ENCODE measurements at places on chromosomes 11 and 22.

DNA sequence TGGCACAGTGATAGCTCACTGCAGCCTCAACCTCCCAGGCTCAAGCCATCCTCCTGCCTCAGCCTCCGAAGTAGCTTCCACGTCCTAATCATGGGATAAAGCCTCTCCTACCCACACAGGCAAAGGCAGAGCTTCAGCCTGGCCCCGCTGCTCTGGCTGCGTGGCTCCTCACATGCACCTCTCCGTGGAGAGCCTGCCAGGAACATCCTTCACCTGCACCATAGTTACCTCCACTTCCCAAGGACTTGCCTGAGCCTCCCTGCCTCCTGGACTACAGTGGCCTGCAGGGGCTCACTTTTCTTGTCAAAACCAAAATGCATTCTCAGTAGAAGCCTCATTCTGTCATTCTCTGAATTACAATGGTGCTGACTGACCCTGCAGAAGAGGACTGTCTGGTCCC is 6.5 kb downstream of the C11orf16 start:
- DNase-seq: no peak

DNA sequence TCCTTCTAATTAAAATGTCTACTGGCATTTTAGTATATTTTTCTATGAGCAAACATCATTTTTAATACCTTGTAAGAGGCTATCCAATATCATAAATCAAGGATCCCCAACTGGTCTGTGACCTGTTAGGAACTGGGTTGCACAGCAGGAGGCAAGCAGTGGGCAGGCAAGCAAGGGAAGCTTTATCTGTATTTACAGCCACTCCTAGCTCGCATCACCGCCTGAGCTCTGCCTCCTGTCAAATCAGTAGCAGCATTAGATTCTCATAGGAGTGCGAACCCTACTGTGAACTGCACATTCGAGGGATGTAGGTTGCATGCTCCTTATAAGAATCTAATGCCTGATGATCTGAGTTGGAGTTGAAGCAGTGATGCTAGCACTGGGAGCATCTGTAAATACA is 70.2 kb upstream of the CREB3L1 start:
- no peak for DNase-seq

DNA sequence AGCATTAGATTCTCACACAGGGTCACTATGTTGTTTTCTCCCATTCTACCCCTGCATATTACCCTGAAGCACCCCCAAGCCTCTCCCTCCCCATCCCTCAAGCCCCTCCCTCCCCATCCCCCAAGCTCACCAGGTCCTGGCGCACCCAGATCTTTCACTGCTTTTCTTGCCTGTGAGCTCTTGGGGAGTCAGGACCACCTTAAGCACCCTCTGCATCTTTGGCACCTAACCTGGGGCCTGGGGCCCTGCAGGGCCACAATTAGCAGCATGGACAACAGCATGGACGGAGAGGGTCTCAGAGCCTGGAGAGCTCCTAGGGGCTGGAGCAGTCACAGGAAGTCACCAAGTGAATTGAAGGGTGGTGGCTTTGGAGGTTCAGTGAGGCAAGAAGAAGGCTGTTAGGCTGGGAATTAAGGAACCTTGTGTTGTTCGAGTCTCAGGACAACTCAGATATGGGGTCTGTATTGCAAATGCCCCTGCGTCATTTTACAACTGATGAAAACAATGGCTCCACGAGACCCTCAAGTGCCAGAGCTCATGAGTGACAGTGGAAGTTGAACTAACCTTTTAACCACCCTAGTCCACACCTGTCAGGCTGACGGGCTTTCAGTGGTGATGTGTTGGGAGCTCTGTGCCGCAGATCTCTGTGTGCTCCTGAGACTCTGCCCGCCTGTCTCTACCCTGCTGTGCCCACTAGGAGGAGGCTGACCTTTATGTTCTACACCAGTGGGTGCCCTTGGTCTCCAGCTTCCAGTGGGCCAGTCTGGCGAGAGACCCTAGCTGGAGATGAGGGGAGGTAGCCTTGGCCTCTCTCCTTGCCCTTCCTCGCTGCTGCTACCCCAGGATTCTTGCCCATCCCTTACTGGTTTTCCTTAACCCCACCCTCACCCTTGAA is 111.3 kb upstream of the OR4B1 start:
- DNase-seq: no peak

DNA sequence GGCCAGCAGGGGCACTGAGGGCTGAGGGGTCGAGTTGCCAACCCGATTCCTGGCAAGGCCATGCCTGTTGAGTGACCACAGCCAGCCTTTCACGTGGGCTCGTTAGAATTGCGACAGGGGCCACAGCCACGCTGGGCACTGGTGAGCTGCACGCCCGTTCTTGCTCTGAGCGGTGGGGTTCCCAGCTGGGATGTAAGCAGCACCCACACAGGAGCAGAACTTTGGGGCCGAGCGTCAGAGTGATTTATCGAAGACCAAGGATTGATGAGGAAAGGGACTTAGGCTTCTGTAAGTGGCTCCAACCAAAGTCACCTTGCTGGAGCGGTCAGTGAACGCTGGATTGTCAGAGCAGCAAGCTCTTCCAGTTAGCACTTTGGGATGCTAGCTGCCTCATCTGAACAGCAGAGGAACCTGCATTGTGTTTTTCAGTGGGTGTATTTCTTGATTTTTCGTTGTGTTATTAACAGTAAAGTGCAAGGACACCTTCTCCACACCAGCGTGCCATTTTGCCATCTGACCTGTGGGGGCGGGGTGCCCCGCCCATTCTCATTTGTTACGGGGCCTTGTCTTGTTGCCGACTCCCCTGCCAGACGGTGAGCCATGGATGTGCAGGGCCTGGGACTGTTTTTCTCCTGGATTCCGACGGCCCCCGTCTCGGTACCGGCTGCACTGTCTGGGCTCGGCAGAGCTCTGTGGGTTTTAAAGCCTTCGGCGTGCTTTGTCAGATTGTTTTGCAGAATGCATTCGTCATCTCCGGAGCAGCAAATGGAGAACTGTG is 202.5 kb downstream of the TBC1D22A start:
- no peak for DNase-seq

- no peak for DNase-seq
These were observed 35.8 kb downstream of the MTNR1B start for GRCh38 chr11:93005239-93005638.

DNA sequence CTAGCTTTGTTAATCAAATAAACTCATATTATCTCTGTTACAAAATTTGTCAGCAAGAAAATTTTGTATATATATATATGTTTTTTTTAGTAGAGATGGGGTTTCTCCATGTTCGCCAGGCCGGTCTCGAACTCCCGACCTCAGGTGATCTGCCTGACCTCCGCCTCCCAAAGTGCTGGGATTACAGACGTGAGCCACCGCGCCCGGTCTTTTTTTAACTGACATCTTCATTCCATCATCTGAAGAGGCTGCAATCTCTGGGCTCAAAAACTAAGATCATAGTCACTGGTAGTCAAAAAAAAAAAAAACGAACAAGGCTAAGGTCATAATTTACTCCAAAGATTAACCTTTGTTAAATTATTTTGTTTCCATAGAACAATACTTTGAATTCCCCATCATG is 5.3 kb upstream of the KLHDC7B start:
- no peak for DNase-seq

DNA sequence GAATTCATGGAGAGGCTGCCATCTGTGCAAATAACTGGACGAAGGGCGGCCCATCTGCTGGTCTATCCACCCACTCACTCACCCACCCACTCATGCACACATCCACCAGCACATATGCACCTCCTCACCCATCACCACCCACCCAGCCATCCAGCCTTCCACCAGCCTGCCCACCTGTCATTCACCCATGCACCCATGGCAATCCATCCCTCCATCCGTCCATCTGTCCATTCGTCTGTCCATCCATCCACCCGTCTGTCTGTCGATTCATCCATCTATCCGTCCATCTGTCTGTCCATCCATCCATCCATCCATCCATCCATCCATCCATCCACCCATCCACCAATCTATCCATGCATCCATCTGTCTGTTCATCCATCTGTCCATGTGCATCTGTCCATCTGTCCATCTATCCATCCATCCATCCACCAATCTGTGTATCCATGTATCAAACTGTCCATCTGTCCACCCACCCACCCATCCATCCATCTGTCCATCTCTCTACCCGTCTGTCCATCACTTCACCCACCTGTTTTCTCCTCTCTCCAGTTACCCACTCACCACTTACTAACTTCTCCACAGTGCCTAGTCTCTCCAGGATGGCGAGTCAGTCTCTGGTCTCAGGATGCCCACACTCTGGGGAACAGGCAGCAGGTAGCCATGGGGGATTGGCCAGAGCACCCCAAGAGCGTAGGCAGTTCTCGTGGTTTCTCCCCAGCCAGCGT is 8.9 kb downstream of the TRPM5 start:
- DNase-seq: no peak

DNA sequence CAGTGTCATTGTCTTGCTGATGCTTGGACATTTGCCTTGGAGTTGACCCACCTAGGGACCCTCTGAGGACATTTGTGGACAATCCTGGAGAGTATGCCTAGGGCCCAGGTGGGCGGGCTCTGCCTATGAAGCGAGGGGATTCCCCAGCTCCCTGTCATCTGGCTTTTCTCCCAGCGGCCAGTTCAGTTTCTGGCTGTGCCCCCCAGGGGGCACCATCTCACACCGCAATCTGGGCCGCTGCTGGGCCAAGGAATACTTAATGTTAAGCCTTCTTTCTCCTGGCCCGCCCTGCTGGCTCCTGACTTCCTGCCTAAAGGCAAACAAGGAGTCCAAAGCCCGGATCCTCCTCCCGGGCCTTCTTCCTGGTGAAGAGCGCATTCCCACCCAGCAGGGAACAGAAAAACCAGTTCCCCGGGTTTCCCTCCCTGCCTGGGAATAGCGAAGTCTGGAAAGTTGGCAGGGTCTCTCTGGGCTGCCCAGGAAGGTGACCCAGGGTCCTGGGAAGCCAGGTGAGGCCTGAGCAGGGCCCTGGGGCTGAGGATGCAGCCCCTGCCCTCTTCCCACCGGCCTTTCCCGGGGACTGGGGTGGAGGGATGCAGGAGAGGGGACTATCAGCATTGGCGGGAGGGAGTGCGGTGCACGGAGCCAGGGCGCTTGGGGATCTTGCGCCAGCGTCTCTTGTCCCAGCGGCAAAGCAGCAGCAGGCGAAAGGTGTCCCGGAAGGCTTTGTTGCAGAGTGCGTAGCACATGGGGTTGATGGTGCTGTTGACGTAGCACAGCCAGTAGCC is 11.9 kb downstream of the CHRM1 start:
- DNase-seq: no peak

DNA sequence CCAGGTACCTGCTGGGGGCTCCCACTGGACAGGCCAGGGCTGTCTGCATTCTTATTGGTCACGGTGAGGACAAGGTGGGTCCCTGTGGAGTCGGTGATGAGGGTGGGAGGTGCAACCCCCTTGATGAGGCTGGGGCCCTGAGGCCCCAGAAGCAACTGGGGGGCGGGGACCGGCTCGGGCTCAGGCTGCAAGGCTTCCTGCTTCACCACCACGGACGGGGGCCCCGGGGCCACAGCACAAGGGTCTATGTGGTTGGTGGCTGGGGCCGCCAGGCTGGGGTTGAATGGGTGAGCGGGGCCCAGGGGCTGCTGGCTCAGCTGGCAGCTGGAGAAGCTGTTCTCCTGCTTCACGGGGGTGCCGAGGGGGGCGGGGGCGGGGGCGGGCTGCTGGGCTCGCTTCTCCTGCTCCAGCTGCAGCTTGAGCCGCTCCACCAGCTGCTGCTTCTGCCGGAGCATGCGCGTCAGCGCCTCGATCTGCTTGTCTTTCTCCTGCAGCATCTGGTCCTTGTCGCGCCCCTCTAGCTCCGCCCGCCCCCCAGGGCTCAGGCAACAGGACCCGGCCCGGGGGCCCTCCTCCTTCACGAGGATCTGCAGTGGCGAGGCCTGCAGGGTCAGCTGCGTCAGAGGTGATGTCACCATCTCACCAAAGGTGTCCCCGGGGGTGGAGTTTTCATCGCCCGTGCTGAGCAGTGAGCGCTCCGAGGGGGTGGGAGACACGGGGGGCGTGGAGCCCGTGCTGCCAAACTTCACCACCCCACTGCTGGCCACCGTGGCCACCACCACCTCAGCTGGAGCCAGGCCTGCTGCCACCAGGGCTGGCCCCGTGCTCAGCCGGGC is 48.2 kb downstream of the SGSM3 start:
- DNase-seq: no peak

DNA sequence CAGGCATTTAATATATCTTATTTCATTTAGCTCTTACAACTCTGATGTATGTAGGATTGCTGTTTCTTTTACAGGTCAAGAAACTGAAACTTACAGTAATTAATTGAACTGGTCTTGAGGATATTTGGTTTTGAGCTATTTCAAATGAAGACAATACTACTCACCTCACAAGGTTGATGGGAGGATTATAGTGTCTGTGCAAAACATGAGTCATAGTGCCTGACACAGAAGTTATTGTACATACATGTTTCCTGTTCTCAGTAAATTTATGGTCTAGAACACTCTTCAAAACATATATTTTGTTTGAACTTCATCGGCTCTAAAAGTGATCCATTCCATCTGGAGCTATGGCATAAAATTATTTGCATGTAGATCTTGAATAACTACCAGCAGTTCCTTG is 61.9 kb downstream of the CECR2 start:
- DNase-seq: no peak
